Mammary microvascular endothelial cell (primary cell): ENCODE measurements at places on chromosomes 12 and 14. TPM values are rescaled to one million over a fixed set of nuclear protein-coding genes. Genes with fewer than 3 reads are reported as not detected.

The AQP2 gene
- total RNA-seq, result not detected in 2 replicates

The SMOC1 gene
- 0.27 and 0.64 TPM in 2 replicates for total RNA-seq

The OTOGL gene
- 0.10 and 0.27 TPM in 2 replicates for total RNA-seq

The CLEC1A gene
- 21.0 and 33.7 TPM in 2 replicates for total RNA-seq

The ART4 gene
- 2.7 and 4.7 TPM in 2 replicates for total RNA-seq

The CPNE6 gene
- not detected in 2 replicates for total RNA-seq

The HOXC5 gene
- total RNA-seq, result not detected in 2 replicates

The IL22 gene
- total RNA-seq, result not detected in 2 replicates

The MANSC4 gene
- total RNA-seq, result not detected in 2 replicates

The SLCO1B3 gene
- not detected in 2 replicates for total RNA-seq

The NPFF gene
- total RNA-seq, result not detected in 2 replicates

The HRK gene
- total RNA-seq, result not detected in 2 replicates

The DBX2 gene
- total RNA-seq, result not detected in 2 replicates

The GLT8D2 gene
- 0.84 and 1.5 TPM in 2 replicates for total RNA-seq

The CISTR gene
- not detected in 2 replicates for total RNA-seq

The KLRK1 gene
- total RNA-seq, result not detected in 2 replicates

The LDHB gene
- 458 and 465 TPM in 2 replicates for total RNA-seq

The GUCY2C gene
- not detected in 2 replicates for total RNA-seq

The KRT71 gene
- under 0.01 TPM in 1 of 2 replicates, not detected in the other for total RNA-seq

The RNF212B gene
- not detected in 2 replicates for total RNA-seq

The SERPINA9 gene
- total RNA-seq, result not detected in 2 replicates

The INF2 gene
- 79.2 and 84.6 TPM in 2 replicates for total RNA-seq

The NOS1 gene
- total RNA-seq, result not detected in 2 replicates
